Anterior cingulate cortex (tissue), 58 donors: ENCODE measurements at places on chromosomes 4 and X.

DNA sequence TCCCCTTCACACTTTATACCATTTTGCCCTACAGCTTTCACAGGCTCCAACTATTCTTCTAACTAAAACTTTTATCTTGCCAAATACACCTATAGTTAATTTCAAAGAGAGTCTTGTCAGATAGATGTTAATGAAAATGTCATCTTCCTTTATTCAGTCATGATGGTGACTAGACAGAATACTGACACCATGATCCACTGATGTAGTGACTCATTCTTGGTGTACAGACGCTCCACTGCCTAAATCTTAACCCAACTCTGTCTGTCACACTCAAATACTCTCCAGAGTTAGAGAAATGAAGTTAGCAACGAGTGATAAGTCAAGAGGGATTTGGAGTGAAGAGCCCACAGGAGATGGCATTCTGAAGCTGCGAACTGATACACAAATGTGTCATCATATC, 32.1 kb upstream of the HDAC8 start:
- DNase-seq = no peak

DNA sequence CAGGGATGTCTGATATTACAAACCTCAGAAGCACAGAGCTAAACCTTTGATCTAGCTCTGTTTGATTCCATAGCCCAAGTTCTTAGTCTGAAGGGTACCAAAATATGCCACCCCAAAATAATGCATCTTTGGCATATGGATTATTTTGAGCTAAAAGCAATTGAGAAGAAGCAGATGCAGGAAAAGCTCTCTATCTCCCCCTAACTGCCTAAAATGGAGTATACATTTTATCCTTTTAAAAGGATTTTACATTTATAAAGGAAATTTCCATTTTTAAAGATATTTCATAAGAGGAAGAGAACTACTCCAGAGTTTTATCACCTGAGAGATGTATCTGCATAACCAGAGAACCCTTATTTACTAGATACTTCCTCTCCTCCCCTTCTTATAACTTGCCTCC, 158.7 kb downstream of the ZNF674 start:
- no peak for DNase-seq

DNA sequence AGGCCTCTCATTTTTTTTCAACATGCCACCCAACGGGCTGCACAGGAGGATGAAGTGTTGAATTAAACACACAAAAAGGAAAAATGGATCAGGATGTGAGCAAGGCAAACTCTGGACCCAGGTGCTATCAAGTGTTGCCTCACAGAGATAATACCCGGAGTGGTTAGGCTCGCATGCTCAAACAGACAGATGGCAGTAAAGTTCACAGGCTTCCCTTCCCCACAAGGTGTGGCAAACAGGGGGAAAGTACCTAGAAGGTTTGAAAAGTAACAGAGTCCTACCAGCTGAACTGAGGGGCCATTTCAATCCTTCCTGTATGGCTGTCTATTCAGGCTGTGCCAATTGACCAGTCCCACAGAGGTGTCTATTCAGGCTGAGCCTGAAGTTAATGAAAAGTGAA, 123.9 kb upstream of the GC start:
- no peak for DNase-seq

DNA sequence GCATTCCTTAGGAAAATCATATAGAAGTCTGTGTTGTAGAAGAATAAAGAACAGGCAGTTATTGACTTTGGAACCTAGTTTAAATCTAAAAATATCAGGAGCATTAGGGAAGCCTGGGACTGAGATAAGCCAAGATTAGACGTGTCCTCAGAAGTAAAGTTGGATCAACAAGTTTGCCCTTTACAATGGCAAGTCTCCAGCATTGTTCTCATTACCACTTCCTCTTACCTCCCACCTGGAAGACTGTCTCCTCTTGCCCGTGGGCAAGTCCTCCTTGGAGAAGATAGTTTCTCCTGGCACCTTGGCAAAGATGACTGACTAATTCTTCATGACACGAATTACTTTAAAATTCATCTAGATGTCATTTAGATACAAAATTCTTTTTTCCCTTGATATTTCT, 37.8 kb downstream of the CNKSR2 start:
- DNase-seq = no peak

DNA sequence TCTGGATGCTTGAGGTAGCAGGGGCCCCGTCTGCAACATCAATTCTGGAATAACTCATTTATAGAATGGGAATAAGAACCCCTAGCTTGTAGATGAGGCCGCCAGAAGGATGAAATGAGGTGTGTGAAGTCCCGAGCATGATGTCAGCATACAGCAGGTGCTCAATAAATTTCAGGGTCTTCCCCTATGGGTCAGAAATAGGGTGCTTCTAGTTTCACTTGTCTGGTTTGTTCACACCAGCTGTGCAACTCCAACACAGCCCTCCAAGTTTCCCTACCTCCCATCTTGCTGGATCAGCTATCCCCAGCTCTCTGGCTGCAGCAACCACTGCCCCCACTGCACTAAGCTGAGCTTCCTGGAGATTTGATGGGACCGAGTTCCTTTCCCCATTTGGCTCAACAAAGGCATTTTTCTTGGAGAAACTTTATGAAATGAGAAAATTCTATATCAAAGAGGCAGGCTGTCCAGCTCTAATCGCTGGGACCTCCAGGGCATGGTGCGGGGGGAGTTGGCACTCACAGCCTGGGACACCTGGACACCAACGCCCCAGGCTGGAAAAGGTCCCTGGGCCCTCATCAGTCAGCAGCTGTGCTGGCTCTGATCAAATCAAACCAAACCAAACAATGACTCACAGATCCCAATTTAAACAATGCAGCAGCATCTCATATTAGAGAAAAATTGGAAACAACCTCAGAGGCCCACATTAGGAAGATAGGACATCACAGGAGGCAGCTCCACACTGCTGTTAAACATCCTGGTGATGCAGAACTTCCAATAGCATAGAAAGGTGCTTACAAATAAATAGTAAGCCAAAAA, 13.3 kb downstream of the SLC2A9 start:
- DNase-seq = no peak

DNA sequence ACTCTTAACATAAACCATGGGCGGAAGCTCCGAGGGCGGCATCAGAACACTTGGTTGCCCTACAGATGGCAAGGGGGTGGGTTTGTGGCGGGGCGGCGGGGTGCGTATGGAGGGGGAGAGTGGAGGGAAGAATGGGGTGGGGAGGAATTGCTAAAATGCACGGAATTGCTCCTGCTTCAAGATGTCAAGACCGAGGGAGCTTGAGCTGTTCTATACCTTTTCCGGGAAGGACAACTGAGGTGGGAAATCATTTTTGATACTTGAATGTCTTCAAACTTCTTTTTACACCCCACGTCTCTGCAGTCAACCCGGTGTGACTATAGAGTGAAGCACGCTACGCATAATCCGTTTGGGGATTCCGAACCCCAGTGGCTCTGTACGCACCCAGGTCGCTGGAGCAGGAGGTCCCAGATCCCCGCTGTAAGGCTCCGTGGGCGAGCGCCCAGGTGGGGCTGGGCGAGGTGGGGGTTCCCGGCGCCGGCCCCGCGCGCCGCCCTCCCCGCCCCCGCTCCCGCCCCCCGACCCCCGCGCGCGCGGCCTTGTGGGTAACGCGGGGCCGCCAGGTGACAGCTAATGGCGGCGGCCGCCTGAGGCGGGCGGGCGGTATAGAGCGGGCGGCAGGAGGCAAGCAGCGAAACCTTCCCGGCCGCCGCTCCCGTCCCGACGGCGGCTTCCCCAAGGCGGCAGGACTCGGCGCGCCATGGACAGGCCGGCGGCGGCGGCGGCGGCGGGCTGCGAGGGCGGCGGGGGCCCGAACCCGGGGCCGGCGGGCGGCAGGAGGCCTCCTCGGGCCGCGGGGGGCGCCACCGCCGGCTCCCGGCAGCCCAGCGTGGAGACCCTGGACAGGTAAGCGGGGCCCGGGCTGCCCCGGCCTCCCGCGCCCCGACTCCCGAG, at the start of gene MTMR1:
TSS of gene MTMR1 (plus strand) at position 566 of the 894 bp plus-strand sequence. CDS start at position 701, 135 bp downstream.
- DNase-seq = peak; percentile 0

DNA sequence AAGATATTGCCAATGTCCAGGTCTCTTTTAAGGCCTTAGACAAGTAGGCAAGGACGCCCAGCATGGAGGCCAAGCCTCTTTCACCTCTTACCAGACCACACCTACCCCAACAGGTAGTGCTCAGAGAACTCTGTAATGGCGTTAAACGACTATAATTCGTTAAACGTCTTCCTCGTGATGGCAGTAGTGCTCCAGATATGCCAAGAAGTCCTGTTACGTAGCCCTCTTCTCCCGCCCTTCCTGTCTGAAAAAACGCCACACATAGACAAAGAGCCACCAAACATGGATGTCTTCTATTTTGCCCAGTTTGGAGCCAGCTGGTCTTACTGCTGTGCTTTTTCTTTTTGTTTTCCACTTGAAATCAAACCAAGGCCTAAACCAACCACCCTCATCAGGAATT, 190.7 kb downstream of the OR13H1 start:
- no peak for DNase-seq

DNA sequence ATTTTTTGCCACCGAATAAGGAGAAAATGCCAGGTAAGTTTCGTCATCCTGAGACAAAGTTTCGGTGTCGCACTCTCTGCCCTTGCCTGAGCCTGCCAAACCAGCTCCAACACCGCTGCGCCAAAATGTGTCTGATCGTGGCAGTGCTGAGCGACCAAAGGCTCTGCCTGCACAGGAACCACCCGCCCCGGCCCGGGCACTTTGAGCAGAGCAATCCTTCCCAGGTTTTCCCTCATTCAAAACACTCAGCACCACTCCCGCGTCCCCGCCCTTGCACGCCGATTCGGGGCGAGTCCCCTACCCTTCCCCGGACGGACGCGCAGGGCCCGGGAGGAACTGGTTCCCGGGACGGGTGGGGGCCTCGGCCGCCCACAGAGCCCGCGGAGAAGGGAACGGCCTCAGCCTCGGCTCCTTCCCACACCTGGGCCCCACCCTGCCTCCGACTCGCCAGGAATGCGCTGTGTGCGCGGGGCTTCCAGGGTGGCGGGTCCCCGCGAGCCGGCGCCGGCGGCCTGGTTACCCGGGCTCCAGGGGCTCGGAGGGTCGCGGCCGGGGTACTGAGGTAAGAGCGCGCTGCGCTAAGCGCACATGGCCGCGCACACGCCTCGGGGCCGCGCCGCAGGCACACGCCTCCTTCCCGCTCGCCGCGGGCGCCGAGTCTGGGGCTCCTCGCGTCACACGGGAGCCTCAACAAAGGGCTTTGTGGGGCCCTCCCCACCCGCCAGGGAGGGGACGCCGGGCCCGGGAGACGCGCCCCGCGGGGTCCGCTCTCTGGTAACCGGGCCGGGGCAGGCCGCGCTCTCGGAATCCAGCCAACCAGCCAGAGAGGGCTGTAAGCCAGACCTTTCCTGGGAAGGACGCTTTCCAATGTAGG, at the start of gene C4orf36:
TSS of gene C4orf36 (minus strand) at position 661 of the 874 bp plus-strand sequence. CDS start 902 bp downstream, outside the sequence.
- DNase-seq = peak; percentile 38

- DNase-seq = no peak
These were observed 163.1 kb downstream of the EVC2 start for GRCh38 chr4:5545271-5545670.

GRCh38 chrX:56314334-56314733, 82.2 kb downstream of the KLF8 start:
- no peak for DNase-seq

GRCh38 chr4:150002561-150002960, 75.7 kb upstream of the DCLK2 start:
- no peak for DNase-seq

DNA sequence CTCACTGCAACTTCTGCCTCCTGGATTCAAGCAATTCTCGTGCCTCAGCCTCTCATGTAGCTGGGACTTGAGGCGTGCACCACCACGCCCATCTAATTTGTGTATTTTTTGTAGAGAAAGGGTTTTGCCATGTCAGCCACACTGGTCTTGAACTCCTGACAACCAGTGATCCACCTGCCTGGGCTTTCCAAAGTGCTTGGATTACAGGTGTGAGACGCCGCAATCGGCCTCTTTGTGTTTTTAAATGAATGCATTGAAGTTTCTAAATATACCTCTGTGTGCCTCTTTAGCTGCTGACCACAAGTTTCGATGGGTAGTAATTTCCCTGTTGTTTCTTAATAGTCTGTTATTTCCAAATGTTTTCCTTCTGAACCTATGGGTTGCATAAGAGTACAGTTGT, 765.3 kb upstream of the GRIA3 start:
- no peak for DNase-seq

- DNase-seq = no peak
These were observed 155.1 kb upstream of the FGF13 start for GRCh38 chrX:138866643-138867042.

GRCh38 chr4:83370640-83370906, 35.9 kb upstream of the HPSE start:
- DNase-seq = no peak

DNA sequence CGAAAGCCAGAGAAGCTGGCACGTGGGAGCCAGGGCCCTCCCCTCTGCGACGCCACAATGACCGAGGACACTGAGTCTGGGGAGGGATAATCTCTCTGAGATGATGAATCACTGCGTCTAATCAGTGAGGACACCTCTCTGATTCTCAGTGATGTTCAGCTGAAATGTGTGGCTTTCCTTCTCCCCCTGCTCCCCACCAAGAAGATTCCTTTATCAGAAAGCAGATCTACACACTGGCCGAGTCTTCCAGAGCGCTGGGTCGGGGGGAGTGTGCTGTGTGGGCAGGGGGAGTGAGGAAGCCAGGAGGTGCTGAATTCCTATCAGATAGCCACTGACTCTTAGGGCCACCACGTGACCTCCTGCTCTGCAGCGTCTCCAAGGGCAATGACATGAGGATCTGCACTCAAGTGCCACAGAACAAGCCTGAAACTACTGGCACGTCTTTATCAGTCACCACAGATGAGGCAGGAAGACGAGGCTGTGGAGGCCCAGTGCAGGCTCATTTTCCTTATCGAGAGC, 89.2 kb downstream of the GATB start:
- DNase-seq = no peak
